ENCODE measurements at places on chromosomes 3 and 15.

- DNase-seq, result no peak
These were observed 277 bp upstream of the DALRD3 start for GRCh38 chr3:49018707-49019006.

DNA sequence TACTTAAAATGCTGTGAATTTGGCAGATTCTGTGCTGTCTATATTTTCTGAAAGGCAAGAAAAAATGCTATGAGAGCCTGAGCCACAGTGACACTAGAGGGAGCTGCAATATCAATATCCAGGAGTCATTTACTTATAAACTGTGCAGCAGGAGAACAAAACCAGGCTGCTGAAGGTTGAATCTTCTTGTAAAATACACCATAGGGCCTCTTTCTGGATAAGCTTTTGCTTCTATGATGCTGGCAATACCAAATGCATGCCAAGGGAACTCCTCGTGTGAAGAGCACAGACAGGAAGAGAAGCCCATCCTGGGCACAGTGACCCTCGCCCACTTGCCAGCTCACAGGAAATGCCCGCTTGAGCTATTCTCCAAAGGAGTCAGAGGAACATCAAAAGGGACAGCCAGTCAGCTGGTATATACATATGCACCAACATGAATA is 48.0 kb upstream of the TSPAN3 start:
- DNase-seq, result peak; percentile 83

DNA sequence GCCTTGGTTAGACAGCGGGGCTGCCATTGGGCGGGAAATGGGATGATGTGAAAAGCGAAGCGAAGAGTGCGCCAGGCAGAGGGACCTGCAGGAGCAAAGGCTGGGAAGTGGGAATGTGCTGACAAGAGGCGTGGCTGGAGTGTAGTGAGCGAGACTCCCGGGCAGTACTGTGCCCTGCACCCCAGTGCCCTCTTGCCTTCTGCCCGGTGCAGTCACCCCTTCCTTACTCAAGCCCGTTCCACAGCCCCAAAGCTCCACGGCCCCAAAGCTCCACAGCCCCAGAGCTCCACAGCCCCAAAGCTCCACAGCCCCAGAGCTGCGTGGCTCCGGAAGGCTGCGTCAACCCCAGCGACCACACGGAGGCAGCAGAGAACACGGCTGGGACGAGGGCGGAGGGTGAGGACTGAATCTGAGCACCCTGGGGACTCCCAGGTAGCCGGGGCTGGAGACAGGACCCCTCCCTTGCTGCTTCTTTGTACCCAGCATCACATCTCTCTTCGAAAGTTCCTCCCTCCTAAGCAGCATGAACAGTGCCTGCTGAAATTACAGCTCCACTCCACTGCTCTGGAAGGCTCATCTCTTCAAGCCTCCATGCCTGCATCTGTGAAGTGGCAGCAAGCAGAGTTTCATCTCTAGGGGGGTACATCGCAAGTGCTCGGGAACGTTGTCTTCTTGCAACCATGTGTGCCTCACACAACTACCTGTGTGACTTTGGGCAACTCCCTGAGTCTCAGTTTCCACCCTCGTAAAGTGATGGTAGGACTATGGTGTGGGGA is 108.9 kb downstream of the FBLN2 start:
- DNase-seq, result peak; percentile 43

- no peak for DNase-seq
These were observed 9.1 kb upstream of the DIS3L start for GRCh38 chr15:66284271-66284670.

GRCh38 chr3:12158387-12159226 is at the start of gene TIMP4:
Gene TIMP4 (minus strand): TSS chr3:12158912. CDS start chr3:12158840, 72 bp downstream.
- no peak for DNase-seq

DNA sequence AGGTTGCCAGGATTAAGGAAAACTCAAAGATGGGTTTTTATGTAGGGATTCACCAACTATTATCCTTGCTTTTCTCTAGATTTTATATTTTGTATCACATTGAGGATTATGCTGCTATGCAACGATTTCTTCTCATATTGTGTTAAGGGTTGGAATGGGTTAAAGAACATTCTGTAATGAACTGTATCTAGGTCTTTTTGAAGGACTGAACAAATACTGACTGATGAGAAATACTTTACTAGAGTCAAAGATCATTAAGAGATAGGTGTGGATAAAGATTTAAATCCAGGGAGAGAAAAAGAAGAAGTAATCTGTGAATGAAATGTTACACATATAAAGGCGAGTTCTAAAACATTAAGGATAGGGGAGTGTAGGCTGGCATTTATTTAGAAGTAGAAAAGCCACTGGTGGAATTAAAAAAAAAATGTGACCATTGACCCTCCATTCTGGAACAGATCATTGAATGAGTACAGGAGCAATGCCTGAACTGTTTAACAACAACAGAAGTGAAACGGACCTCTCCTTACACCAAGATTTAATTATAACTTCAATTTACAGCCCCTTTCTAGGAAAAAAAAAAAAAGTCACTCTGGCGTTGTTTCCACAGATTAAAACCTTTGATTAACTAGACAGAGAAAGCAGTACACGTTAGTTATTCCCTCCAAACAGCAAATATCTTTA is 39.2 kb downstream of the PROS1 start:
- no peak for DNase-seq

GRCh38 chr3:116045314-116045713 is 400.0 kb downstream of the LSAMP start:
- no peak for DNase-seq

DNA sequence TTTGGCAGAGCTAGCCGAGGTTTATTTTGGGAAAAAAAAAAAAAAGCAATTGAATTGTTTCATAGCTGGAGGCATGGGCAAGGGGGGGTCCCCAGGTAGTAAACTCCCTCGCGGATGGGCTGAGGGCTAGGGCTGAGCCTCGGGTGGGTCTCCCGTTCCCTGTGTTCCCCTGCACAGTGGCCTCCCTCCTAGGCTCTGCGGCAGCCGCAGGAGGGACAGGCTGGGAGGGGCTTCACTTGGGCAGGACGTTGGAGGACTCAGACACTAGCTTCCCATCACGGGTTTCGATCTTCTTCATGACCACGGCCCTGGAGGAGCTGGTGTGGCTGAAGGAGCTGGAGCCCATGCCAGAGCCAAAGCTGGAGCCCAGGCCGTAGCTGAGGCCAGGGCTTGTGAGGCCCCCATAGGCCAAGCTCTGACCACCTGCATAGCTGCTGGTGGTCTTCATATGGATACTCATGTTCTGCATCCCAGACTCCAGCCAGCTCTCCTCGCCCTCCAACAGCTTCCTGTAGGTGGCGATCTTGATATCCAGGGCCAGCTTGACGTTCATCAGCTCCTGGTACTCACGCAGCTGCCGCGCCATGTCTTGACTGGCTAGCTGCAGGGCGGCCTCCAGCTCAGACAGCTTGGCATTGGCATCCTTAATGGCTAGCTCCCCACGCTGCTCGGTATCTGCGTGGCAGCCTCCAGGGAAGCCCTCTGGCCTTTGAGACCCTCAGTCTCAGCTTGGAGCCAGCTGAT is 64.0 kb upstream of the CDAN1 start:
- DNase-seq, result no peak

DNA sequence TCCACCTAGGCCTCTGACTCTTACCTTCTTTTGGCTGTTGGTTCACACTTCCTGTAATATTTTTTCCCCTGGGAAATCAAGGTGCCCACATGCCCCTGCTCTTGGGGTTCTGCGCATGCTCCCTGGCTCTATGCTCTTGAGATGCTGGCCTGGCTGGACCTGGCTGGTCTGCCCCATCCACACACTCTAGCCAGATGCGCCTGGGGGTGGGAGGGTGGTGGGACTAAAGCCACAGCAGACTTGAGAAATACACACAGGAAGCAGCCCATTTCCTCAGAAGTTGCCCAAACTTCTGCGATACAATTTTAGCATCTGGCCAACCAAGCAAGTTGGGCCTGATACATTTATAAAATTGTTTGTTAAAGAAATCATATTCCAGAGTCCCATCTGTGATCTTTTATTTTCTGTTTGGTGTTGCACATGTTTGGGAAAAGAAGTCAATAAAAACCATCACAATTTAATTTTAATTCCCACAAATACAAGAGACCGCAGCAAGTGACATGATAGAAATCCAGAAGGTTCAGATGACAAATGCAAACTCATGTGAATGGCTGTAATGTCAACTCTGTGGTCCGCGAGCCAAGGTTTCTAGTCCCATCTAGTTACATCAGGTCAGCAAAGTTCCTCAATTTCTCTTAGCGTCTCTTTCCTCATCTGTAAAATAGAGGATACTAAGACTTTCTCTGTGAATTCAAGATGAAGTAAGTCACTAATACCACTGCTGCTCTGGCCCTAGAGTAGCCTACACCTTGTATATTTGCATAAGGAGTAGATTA is 55.9 kb upstream of the MEF2A start:
- DNase-seq, result no peak

DNA sequence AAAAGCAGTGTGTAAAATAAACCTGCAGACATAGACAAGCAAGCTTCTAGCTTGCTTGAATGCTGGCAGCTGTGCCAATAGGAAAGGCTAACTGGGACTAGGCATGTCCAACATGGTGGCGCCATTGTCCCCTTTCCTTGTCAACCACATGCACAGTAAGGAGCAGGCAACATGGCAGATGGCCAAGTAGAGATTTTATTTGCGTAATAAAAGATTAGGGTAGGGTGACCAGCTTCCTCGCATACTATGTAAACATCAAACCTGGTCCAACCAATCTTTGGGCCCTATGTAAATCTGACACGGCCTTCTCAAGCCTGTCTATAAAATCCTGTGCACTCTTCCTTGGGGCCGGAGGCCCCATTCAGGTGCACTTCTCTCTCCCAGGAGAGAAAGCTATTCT is 575.4 kb upstream of the GOLIM4 start:
- DNase-seq, result no peak

DNA sequence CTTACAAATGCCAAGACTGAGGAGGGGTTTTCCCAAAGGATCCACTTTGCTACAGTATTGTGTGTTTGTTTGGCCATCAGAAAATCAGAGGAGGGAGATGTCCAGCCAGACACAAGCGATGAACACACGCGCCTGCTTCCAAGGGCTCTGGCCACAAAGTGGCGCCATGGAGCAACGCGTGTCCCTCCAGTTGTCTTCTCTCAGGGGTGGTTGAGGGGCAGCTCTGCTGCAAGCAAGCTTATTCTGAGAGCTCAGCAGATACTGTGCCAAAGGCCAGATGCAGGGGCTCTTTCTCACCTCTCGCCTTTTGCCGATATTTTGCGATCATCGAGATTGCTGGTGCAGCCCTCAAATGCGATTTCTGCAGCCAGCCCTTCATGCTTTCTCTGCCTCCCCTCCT is 88.9 kb upstream of the OSBPL11 start:
- peak; percentile 18 for DNase-seq

DNA sequence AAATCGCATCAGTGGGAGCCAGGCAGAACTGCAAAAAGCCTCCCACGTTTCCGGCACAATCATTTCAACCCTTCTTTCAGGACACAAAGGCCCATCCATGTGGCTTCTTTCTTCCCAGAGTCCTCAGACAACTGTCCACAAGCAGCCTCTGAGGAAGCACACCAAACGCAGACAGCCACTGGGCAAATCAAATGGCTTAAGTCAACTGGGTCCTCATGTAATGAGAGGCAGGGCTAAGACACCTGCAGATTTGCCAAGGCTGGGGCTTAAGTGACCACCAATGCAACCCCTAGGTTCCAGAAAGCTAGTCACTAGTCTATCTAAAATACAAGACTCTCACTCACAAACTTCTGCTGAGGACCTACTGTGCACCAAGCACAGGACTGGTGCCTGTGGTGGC is 8.0 kb downstream of the OSBPL10 start:
- no peak for DNase-seq

- no peak for DNase-seq
These were observed 68.8 kb downstream of the PLOD2 start for GRCh38 chr3:146092230-146092629.

GRCh38 chr15:68304589-68305337 is 27.2 kb downstream of the FEM1B start:
- no peak for DNase-seq

- DNase-seq, result no peak
These were observed 62.3 kb upstream of the PLSCR4 start for GRCh38 chr3:146313031-146313745.

GRCh38 chr15:67188551-67189218 is 65.8 kb downstream of the AAGAB start:
- DNase-seq, result peak; percentile 96

- DNase-seq, result no peak
These were observed 22.6 kb upstream of the RBP1 start for GRCh38 chr3:139561959-139562676.

GRCh38 chr3:167895178-167895577 is 159.7 kb downstream of the SERPINI1 start:
- no peak for DNase-seq

DNA sequence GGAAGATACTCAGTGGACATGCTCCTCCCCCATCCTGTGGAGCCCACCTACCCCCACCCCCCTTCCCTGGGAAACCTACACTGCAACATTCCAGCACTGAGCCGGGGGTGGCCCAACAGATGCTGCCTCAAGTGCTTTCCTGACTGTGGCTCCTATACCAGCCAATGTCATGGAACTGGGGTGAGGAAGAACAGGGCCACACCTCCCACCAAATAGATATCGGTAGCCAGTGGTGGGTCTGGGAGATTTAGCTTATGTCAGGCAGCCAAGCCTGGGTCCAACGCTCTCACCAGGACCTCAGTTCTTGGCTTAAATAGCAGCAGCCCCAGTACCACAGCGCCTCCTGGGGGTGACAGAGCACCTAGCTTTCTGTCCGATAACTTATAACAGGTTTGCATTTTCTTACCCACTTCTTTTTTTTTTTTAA is 30.3 kb downstream of the CDC25A start:
- peak; percentile 31 for DNase-seq

- DNase-seq, result no peak
These were observed 104.4 kb upstream of the C2CD4B start for GRCh38 chr15:62269504-62269903.

- no peak for DNase-seq
These were observed 97.1 kb upstream of the ICE2 start for GRCh38 chr15:60576044-60576443.

DNA sequence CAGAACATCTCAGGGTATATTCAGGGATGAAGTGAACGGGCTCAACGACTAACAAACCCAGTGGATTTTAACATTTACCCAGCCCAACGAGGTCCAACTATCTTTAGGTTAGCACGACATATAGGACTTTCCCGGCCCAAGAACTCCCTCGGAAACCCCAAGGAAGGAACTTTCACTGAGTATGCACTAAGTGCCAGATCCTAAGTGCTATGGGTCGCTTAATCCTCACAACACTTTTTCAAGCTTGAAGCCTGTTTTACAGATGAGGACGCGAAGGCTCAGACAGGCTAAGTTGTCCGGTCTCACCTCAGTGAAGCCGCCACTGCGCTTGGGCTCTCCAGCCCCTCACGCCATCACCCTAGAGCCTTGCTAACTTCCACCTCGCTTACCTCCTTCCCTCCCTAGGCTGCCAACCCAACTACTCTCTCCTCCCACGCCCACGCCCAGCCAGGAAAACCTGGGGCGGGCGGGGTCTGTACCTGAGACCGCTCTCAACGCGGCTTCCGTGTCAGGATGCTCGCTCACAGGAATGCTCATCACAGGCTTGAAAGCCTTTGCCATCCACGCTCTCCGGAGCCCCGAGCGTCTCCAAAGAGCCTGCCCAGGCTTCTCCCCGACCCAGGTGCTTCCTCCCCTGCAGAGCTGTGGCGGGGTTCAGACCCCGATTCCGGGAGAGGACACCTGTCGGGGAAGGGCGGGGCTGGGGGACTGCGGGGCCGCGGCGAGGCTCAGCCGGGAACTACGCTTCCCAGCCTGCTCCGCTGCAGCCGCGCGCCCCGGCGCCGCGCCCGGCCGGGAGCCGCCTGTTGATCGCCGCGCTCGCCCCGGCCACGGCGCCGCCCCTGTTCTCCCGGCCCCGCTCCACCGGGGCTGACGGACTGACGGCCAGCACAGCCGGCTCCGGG is at the start of gene TMOD2:
TMOD2 (plus strand) TSS at position 806 of the 905 bp plus-strand sequence. CDS start 14,845 bp downstream, outside the sequence.
- no peak for DNase-seq

Data from muscle of arm (tissue), 14 donors.